ENCODE measurements at places on chromosomes 16 and 17.

- no peak for DNase-seq
These were observed 5.3 kb downstream of the UBALD1 start for GRCh38 chr16:4609200-4610010.

- no peak for DNase-seq
These were observed 49.3 kb upstream of the ETV4 start for GRCh38 chr17:43595466-43595865.

DNA sequence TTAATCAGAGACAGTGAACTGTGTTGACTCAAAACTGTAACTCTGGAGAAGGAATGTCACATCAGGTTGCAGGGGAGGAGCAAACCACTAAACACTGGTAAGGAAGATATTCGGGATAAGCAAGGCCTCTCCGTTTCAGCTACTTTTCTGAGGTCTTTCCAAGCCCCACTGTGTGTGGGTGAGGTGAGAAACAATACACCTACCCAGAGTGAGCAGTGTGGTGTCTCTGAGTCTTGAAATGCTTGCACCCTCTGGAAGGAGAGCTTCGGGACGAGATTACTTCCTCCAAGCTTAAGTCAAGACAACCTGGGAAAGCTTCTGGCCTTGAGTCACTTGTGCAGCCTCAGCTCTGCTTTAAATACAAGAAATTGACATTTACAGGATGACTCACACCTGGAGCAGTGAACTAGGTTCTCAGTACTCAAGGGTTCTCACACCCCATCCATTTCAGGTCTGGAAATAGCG, 2.5 kb upstream of the MAP3K14 start:
- DNase-seq = peak; percentile 74

GRCh38 chr16:2091547-2092255, 43.9 kb downstream of the TSC2 start:
- DNase-seq = peak; percentile 13

- no peak for DNase-seq
These were observed 54.8 kb downstream of the CDH13 start for GRCh38 chr16:82681592-82681991.

DNA sequence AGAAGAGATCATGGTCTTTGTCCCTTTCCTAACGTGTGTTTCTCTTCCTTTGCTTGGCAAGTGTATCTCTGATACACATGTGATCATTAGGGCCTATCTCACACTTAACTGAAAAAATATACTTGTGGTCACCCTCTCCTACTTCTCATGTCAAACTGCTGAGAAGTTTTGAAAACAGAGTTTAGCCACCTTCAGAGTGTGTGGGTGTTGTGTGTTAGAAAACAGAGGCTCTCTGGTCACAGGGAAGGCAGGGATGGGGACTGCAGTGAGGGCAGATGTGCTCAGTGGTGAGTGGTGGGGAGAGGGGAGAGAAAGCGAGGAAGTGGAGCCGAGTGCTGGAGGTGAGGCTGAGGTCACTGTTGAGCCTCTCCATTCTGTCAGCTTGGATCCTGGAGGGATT, 29.4 kb downstream of the GRB7 start:
- no peak for DNase-seq

- DNase-seq = no peak
These were observed 13.6 kb downstream of the ASPSCR1 start for GRCh38 chr17:81990836-81991683.

GRCh38 chr16:3591436-3591803, 14.2 kb upstream of the NLRC3 start:
- DNase-seq = no peak

GRCh38 chr17:66614469-66614868, 220.4 kb upstream of the CACNG5 start:
- DNase-seq = no peak

DNA sequence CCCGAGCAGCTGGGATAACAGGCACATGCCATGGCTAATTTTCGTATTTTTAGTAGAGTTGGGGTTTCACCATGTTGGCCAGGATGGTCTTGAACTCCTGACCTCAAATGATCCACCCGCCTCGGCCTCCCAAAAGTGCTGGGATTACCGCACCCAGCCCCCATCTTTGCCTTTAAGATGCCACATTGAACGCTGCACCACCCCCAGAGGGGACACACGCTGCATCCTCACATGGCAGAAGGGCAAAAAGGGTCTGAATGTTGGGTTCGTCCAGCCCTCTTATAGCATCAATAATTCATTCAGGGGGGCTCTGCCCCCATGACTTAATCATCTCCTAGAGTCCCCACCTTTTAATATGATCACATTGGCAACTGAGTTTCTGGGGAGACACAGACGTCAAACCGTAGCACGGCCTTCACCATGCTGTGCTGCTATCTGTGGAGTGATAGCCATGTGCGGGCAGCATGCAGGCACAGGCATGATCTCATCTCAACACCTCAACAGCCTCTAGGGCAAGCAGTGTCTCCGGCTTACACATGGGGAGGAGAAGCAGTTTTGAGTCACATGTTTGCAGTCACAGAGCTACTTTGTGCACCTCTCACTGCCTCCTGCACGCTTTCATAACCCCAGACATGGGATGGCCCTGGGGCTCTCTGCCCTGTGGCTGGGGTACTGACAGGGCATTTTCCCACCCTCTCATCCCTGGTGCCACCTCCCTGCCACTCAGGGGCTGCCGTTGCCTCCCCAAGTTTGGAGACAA, 30.0 kb downstream of the IL21R start:
- DNase-seq = peak; percentile 6

DNA sequence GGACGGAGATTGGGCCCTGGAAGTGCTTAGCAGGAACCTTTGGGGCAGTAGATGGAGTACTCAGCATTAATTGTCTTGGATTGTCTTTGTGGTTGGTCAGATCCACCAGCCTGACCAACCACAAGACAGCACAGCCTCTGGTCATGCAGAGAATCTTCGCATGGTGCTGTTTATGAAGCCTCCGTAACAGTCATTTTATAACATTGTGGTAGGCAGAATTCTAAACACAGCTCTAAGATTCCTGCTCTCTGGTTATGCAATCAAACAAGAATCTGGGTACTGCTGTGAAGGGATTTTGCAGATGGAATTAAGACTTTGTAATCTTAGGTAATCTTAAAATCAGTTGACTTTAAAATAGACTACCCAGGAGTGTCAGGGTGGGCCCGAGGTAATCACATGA, 312.2 kb upstream of the GOT2 start:
- DNase-seq = peak; percentile 69

DNA sequence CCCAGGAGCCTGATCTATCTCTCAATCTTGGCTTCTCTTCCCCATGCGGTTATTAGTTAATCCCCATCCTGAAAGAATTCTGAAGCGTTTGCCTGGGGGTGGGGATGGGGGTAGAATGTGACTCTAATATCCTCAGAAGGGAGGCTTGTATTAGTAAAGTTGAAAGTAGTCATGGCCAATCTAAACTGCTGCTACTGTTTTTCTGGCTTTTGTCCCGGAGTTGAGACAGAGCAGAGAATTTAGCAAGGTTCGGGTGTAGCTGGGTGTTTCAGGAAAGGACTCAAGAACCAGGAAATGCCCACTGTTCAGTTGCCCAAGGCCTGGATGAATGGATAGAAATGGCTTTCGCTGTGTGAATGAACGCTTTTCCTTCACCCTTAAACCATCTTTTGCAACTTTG, 17.6 kb upstream of the ITGAM start:
- no peak for DNase-seq

DNA sequence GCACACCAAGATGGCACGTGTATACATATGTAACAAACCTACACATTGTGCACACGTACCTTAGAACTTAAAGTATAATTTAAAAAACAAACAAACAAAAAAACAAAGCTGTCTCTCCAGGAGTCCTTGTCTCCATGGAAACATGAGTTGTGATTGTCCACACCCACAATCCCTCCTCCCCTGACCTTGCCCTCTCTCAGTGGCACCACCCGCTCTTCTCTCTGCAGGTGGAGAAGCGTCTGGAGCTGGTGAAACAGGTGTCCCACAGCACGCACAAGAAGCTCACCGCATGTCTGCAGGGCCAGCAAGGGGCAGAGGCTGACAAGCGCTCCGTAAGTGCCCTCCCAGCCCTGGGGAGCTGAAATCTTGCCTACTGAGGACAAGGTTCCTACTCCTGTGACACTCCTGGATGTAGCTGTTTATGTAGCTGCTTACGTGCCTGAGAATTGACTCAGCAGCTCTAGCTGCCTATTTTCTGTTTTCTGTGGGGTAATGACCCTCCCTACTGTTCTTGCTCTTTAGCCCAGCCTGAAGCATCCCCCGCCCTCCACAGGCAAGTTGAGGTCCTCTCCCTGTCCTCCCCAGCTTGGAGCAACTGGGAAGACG, 107.0 kb downstream of the ARHGAP44 start:
- no peak for DNase-seq

DNA sequence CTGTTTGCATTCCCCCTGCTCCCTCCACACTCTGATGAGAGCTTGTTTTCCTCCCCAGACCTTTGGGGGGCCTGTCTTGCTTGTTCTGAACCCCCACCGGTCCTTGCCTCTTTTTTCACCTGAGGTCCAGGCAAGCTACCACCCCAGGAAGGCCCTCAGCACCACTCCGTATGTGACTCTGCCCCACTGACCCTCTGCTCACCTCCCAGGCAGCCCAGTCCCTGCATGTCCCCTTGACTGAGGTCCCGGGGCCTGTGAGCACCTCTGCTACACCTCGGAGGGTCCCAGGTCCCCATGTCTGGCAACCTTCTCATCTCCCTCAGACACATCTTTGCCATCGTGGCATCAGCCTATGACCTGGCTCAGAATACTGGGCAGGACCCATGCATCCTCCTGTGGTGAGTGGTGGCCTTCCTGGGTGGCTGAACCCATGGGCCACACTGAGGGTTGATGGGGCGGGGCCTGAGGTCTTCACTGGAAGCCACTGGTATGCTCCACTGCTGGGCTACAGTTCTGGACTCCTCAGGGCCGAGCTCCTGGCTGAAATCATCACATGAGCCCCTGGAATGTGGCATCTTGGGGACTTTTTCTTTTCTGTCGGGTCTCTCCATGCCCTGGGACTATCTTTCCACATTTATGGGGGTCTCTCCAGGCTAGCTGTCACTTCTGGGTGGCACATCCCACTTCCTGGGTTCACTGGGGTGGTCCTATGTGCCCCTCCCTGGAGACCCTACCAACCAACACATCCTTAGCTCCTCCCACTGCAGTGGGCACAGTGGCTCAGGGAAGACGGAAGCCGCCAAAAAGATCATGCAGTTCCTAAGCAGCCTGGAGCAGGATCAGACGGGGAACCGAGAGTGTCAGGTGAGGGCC, 3.5 kb downstream of the MYO15B start:
- no peak for DNase-seq

DNA sequence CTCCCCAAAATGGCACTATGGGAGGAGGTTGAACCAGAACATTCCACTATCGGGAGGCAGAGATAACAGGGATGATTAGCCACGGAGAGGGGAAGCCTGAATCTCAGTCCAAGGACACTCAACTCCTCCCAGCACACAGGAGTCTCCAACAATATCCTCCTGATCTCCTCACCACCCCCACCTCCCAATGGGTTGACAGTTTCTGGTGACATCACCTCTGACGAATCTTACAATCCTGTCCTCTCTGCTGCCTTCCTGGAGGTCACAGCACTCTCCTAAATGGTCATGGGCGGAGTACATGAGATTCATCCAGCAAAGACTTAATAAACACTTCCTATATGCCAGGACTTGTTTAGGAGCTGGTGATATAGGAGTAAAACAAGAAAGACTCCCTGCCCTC, 80.9 kb downstream of the SLC6A2 start:
- DNase-seq = no peak

- DNase-seq = no peak
These were observed 40.6 kb downstream of the GDE1 start for GRCh38 chr16:19481296-19481695.

GRCh38 chr17:36152639-36153120, 23.8 kb downstream of the TBC1D3B start:
- no peak for DNase-seq

- DNase-seq = no peak
These were observed 132.1 kb downstream of the CLEC16A start for GRCh38 chr16:11076259-11077018.

DNA sequence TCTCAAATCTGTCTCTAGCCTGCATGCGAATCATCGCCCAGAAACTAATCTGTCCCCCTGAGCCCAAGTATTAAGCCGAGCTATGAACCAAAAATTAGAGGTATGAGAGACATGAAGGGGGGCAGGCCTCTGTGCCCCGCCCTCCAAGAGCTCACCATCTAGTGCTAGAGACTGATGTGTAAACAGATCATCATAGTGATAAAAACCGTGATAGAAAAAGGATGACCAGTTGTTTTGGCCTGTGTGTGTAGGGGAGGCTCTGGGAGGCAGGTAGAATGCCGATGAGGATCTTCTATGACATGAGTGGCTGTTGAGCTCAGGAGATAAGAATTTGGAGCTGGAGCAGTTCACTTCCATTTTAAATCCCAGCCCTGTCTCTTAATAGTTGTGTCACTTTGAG, 89.1 kb upstream of the TBX2 start:
- no peak for DNase-seq

DNA sequence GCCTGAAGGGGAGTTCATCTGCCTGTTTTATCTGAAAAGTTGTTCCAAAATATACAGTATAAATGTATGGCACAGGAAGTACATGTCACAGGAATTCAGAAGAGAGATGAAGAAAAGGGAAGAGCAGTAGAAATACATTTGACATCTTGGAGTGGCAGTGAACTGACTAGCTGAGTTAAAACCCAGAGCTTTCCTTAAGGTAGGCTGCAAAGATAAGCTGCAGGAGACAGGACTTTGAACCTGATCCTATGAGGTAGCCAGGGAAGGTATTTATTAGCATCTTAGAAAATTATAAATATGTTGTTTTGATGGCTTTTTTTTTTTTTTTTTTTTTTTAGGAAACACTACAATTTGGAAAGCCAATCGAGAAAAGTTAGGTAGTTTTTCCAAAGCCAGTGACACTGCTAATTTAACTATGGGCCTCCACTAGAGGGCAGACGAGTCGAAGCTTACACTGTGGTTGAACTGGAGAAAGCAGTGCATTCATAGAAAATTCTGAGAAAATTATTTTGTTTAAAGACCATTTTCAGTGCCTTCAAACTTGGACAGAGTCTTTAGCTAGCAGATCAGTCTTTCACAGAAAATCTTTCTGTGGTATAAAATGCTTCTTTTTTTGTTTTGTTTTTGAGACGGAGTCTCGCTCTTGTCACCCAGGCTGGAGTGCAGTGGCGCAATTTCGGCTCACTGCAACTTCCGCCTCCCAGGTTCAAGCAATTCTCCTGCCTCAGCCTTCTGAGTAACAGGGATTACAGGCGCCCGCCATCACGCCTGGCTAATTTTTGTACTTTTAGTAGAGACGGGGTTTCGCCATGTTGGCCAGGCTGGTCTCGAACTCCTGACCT, 122.3 kb downstream of the SSH2 start:
- DNase-seq = peak; percentile 75

DNA sequence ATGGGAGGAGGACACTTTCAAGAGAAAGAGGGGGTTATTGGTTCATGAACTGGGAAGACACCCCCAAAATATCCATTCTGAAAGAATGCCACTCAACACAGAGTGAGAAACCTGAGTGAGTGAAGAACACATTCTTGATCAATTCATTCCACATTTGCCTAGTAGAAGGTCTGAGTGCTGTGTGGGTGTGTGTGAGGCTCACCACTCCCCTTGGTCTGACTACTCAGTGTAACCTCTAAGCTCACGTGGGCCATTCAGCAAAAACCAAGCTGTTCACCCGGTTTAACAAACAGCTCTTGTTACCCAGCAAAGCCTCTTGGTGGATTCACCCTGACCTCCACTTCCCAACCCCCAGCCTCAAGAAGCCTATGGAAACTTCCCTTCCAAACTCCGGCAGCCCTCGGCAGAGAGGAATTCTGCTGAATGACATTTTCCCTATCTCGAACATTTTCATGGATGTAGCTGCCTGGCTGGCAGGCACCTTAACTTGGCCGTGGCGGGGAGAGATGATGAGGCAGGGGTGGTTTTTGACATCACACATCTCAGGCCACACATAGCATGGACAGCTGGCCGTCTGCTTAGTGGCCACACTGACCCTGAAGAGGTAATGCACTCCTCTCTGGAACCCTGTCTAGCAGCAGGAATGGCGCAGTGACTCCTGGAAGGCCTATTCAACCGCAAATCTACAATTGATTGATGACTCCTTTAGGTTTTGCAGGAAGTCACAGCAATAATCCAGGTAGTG, 11.6 kb downstream of the ST6GALNAC1 start:
- no peak for DNase-seq

All from mesenchymal stem cell (in vitro differentiated cells and primary cell).